ENCODE measurements at places on chromosomes 12 and 14.

DNA sequence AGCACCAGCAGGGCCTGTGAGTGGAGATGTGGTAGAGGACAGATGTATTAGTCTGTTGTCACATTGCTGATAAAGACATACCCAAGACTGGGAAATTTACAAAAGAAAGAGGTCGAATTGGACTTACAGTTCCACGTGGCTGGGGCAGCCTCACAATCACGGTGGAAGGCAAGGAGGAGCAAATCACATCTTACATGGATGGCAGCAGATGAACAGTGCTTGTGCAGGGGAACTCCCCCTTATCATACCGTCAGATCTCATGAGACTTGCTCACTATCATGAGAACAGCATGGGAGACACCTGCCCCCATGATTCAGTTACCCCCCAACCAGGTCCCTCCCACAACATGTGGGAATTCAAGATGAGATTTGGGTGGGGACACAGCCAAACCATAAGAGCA lies 361.9 kb downstream of the VRK1 start:
- no peak for DNase-seq

- DNase-seq: no peak
These were observed 80.0 kb upstream of the RGS6 start for GRCh38 chr14:71852181-71852580.

GRCh38 chr14:70254476-70254961 lies 65.8 kb upstream of the SLC8A3 start:
- DNase-seq: no peak

DNA sequence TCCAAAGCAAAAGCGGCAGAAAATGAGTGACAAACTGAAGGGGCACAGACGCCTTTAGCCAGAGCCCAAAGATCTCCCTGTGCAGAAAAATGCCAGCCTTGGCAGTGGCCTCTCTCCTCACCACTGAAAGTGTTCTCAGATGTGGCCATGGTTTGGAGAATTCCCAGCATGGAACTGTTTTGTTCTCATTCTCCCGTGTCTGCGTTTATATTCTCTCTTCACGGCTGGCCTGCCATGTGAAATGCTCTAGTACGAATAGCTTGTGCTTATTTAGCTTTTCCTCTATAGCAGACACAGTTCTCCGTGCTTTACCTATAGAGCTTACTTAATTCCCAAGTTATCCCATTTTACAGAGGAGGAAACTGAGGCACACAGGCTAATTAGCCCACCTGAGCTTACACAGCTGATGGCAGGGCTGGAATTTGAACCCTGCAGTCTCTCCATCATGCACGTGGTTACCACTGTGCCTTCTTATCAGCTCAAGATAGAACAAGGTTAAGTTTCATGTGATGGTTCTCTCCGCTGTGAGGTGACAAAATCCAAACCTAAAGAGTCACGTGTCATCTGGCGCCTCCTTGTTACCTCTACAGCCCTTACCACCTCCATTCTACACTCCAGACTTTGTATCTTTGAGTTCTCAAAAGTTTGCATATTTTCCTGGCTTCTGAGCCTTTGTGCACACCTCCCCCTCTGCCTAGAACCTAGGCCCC lies 141.6 kb downstream of the GCH1 start:
- no peak for DNase-seq

GRCh38 chr12:117228239-117228638 lies 38.0 kb upstream of the FBXO21 start:
- DNase-seq: no peak

DNA sequence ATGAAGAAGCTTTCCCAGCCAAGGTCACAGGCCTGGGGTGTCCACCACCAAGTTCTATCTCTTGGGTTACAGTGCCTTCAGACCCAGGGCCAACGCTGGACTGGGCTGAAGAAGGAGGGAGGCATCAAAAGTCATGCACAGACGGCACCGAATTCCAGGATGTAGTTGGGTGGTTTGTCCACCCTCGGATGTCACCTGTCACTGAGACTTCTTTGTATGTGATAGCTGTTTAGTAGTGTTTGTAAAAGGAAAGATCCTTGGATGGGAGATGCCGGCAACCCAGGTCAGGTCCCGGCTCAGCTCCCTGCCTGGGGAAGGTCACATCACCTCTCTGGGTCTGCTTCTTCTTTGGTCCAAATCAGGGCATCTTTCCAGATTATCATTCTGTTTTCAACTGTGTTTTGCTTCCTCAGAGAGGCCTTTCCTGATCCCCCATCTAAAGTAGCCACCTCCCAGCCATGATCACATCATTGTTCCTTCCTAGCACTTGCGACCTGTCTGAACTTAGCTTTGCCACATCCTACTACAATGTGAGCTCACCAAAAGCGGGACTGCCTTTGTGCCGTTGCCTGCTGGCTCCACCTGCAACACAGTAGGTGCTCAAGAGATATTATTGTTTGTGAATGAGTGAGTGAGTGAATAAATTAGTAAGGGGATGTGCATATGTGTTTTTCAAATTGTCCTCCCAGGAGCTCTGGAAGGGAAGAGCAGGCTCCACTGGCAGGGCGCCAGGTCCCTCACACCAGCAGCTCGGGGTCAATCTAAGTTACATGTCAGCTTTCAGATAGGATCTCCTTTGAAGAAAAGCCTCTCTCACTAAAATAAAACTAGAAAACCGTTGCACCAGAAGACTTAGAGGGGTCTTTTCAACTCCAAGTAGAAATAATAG lies 2.1 kb downstream of the TSPAN11 start:
- DNase-seq: no peak

GRCh38 chr12:1970331-1970900 lies 33.8 kb downstream of the DCP1B start:
- DNase-seq: no peak

DNA sequence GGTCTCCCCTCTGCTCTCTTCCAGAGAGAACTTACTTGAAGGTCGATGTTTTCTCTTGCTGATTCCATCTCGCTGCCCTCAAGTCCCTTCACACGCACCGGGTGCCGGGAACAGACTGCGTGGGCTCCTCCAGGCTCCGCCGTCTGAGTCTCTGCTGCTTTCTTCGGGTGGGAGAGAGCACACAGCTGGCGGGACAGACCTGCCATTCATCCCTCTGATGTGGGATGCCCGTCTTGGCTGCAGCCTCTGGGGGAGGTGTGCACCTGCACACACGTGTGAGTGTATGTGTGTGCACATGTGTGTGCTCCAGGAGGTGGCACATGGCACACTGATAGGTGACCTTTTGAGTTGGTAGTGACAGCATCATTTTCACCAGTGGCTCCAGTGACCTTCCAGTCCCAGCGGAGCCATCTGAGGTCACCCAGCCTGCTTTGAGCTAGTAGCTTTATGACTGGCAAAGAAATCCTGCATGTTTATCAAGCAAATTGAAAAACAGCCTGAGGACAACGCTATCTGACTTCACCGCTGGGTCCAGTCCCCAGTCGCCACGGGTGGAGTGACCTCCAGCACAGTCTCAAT lies at the start of gene NINJ2:
TSS of gene NINJ2 (minus strand) at position 153 of the 579 bp plus-strand sequence. CDS start at position 68, 85 bp downstream.
- DNase-seq: no peak

DNA sequence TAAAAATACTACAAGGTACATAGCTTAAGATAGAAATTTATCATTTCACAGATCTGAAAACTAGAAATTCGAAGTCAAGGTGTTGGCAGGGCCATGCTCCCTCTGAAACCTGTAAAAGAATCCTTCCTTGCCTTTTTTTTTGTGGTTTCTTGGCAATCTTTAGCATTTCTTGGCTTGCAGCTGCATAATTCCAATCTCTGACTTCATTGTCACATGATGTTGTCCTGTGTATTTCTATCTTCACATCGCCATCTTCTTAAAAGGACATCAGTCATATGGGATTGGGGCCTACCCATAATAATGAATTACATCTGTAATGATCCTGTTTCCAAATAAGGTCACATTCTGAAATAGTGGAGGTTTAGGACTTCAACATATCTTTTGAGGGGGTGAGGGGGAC lies 250.4 kb downstream of the TMTC2 start:
- no peak for DNase-seq

GRCh38 chr14:38646391-38646790 lies 390.5 kb upstream of the CLEC14A start:
- DNase-seq: no peak

- no peak for DNase-seq
These were observed 40.6 kb downstream of the SPRING1 start for GRCh38 chr12:116697305-116697704.

- no peak for DNase-seq
These were observed 90.7 kb downstream of the SINHCAF start for GRCh38 chr12:31234955-31235867.

DNA sequence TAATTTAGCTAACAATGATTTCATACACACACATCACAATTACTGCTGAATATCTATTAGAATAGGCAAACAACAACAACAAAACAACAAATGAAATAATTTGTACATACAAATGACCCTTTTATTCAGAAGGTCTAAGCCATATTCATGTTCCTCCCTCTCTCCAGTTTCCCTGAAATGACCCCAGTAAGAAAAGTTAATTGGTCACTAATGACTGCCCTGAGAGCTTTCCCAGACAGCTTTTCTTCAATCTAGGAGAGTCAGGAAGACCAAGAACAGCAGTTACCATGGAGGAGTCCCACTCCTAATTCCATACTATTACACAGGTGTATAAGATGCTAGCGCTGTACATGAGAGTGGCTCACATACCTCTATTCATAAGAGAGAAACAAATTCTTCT lies 121.2 kb upstream of the GRIP1 start:
- DNase-seq: no peak

GRCh38 chr12:47938093-47938492 lies 25.3 kb upstream of the TMEM106C start:
- DNase-seq: no peak

DNA sequence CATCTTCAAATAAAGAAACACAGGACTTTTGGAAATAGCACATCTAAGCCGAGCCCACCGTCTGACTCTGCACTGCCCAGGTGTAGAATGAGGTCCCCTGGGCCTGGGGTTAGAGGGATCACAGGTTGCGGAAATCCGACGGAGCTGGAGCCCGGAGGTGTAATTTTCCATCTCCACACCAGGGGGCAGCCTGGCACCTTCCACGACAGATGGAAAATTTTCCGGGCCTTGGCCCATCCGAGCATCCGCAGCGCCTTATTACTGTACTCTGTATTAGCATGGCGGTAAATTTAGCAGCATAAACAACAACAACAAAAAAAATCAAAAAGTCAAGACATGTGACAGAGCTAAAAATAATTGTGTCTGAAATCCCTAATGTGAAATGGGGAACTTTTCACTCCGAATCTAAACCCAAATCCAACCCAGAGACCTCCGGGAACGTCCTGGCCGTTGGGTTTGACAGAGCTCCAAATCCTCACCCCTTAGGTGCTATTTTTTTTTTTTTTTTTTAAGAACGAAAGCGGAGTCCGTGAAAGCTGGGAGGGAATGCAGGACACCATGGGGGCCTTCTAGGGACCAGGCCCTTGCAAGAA lies 93.9 kb downstream of the KSR2 start:
- peak; percentile 61 for DNase-seq

DNA sequence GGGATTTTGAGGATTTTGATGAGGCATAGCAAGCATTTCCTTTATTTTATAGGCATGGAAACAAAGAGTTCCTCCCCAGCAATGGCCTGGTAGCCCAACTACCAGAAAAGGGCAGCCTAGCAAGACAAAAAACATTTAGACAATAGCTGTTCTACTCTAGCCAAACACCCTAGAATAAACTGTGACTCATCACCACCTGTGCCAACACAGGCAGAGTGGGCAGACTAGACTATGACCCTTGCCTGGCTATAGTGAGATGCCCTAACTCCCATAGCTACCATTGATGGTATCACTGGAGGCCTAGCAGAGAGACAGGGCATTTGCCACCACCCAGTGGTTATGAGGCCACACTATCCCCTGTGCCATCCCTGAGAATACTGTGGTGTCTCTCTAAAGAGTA lies 15.5 kb upstream of the CCER1 start:
- DNase-seq: no peak

- DNase-seq: no peak
These were observed 23.5 kb upstream of the NEDD1 start for GRCh38 chr12:96883571-96883970.

- DNase-seq: no peak
These were observed 105.4 kb downstream of the FBXL14 start for GRCh38 chr12:1488908-1489381.

- no peak for DNase-seq
These were observed 52.6 kb upstream of the STK38L start for GRCh38 chr12:27191531-27191930.

DNA sequence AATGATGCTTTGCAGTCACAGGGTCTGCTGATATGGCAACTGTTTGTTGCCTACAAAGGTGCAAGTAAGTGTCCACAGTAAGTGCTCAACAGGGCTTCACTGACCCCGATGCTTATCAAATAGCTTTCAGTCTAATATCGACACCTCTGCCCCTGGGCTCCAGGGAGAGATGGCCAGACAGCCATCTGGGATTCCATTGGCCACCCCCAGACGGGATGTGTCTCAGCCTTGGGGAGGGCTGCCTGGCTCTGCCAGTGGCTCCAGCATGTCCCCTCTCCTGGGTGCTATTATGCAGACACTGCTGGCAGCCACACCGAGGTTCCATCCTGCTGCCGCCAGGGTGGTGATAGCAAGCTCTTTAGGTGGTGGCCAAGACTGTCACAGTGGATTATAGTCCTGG lies 57.4 kb downstream of the DGLUCY start:
- DNase-seq: no peak

DNA sequence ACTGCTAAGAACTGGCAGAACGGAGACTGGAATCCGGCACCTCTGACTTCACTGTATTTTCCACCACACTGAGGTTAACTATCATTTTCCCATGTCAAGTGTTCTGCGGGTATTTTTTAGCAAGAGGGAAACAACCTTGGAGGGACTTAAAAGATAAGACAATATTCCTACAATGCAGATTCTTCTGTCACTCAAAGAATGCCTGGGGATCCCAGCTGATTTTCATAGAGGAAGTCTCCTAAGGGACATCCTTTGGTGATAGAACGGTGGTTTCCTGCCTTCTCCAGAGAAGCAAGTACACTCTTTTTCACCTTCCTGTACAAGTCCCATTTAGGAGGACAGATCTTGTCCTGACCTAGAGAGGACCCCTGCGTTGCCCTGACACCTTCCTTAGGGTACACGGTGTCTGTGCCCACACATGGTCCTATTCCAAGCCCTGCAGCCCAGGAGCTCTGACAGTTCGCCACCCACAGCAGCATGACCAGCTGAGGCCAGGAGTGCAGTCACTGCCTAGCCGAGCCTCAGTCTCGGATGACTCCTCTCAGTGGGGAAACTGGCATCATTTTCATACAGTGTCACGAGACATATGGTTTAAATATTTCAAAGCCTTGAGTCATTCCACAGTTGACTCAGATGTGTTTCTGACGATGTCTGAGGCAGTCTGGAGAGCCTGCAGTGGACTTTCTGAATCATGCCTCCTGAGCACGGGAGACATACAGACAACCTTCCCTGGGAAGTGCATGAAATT lies 181.3 kb upstream of the FKBP4 start:
- DNase-seq: peak; percentile 41

- no peak for DNase-seq
These were observed 10.6 kb upstream of the KRT74 start for GRCh38 chr12:52584156-52584682.
